Stimulated activated CD8-positive, alpha-beta memory T cell treated with anti-CD3 and anti-CD28 coated beads, Interleukin-15, amount 100 ng/mL, for 4 hours (primary cell): ENCODE measurements at places on chromosomes 3 and 15.

- no peak for DNase-seq
These were observed 73.1 kb upstream of the FEZF2 start for GRCh38 chr3:62446337-62446940.

- no peak for DNase-seq
These were observed 54.5 kb downstream of the ZMAT3 start for GRCh38 chr3:179016979-179017670.

DNA sequence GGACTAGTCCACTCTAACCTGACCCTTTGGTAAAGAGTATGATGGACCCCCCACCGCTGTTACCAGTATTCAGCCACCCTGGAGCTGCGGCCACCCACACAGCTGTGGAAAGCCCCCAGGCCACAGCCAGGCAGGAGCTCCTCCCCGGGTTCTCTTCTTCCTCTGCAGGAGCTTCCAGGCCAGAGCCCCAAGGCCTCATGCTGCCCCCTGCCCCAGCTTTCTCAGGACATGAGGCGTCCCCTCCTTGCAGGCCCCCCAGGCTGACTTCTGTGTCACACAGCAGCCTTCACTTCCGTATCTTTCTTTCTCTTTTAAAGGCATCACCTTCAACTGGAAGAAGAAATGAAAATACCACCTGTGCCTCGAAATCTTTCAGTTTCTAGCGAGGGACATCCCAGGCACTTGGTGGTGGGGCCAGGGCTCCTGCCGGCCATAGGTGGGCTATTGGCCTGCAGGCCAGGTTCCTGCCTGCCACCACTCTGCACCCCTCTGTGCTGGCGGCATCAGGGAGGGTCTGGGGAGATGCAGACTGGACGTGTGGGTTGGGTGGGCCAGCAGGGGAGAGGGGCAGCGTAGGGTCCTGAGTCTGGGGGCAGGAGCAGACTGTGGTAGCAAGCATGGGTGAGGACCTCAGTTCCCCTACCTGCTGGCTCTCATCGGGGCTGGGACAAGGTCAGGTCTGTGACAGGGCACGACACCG, 19.9 kb downstream of the KLF13 start:
- DNase-seq, result no peak

DNA sequence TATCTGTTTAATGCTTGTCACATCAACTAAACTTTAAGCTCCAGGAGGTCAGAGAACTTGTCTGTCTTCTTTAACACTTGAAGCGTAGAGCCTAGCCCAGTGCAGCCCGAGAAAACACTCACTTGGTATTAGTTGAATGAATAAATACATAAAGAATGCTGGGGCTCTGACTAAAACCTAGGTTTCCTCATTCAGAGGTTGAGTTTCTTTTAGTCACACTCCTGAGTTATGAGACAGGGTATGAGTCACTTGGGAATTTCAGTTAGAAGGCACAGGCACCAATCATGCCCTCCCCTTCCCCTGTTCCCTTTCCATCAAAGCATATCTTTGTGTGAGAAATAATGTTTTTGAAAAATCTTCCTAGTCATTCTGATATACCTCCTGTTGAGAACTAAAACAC, 589.8 kb upstream of the DPPA4 start:
- no peak for DNase-seq

GRCh38 chr3:156776031-156776430, 50.1 kb upstream of the LEKR1 start:
- no peak for DNase-seq

- no peak for DNase-seq
These were observed 1.3 kb downstream of the GOLGA8A start for GRCh38 chr15:34436126-34436955.

- no peak for DNase-seq
These were observed 157.7 kb upstream of the BCL6 start for GRCh38 chr3:187902936-187903335.

DNA sequence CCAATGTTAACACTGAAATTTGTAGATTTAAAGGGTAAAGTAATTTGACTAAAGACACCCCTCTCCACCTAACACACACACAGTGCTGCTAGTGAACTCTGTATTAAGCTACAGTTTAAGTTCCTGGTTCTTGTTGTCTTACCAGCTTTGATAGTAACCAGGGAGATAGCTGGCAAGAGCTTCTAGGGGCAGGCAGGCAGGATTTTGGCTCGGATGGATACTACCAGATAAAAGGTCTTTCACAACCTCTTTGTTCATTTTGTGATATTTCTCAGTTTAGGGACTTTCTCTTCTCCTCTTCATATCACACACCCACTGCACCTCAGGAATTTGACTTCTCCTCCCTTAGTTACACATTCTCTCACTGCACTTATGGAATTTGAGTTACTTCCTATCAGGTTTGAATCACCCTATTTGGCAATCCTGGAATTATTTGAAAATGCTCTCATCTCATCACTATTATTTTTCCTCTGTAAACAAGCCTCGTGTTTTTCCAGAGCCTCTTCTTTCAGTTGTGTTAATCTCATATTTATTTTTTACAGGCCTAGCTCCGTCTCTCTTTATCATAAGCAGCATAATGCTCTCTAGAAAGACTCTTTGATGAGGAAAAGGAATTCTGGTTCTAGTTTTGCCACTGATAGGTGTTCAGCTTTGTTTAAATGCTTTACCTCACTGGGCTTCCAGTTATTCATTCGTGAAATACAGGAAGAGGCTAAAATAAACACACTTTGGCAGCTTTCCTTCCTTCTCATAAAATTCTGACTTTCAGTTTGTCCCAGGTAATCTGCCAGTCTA, 23.0 kb upstream of the CLDN1 start:
- DNase-seq, result no peak

DNA sequence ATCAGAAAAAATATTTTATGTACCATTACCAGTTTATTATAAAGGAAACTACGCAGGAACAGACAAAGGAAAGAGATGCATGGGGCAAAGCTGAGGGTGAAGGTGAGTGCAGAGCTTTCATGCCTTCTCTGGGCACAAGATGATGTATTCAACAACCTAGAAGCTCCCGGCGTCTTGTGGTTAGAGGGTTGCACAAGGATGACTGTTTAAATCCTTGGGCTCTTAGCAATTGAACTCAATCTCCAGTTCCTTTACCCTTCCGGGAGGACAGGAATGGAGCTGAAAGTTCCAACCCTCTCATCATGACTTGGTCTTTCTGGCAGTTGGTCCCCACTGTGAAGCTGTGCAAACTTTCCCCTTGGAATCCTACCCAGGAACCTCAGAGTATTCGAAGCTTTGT, 542.0 kb downstream of the EPHA3 start:
- no peak for DNase-seq

DNA sequence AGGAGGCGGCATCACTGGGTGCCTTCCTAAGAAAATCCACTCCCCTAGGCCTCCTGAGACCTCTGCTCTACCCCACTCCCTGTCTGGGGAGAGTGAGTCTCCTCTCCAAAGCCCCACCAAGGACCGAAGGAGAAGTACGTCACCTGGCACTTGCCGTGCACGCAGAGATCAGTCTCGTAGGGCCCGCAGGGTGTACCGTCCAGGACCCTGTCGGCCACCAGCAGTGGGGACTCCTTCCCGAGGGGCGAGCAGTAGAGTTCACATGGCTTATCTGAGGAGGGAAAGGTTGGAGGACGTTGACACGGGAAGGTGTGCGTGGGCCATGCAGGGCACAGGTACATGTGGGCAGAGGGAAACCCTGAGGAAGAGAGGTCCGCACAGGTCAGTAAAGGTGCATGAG, 232.9 kb downstream of the ADAMTS17 start:
- no peak for DNase-seq

- DNase-seq, result no peak
These were observed at the start of gene SMCO1 for GRCh38 chr3:196514913-196515621. SMCO1 (minus strand) TSS chr3:196515346; CDS start chr3:196515209, 137 bp downstream.

DNA sequence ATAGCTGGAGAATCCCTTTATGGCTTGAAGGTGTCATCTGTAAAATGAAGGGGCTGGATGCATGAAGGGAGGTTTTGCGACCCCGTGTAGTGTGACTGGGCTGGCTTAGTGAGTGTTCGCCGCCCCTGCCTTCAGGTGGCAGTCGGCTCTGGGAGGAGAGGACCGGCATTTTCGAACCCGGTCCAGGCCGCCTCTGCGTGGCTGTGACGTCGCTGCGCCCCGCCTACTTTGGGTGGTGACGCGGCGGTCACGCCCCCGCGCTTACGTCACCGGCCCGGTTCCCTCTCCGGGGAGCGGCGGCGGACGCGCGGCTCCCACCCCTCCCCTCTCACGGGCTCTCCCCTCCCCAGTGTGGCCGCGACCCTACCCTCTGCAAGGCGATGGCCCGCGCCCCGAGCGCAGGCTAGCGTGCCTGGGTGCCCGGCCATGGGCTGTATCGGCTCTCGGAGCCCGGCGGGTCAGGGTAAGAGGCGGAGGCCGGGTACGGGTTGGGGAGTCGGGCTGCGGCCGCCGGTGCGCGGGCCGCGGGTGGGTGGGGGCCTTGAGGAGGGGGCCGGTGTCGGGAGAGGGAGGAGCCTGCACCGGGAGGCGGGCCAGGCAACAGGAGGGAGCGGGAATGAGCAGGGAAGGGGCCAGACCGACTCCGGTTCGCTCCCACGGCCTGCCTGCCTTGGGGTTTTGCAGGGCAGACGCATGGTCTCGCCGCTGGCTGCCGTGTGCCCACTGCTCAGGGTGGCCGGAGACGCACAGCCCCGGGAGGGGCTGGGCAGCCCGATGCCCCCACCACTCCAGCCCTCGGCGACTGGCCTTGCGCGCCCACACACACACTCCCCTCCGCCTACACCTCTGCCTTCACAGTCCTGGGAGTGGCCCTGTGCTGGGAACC, 1.5 kb upstream of the FAM131A start:
- DNase-seq, result peak; percentile 75

- no peak for DNase-seq
These were observed 38.6 kb downstream of the SUCNR1 start for GRCh38 chr3:151912028-151912427.

GRCh38 chr15:85149465-85150129, 167.9 kb downstream of the PDE8A start:
- DNase-seq, result no peak

DNA sequence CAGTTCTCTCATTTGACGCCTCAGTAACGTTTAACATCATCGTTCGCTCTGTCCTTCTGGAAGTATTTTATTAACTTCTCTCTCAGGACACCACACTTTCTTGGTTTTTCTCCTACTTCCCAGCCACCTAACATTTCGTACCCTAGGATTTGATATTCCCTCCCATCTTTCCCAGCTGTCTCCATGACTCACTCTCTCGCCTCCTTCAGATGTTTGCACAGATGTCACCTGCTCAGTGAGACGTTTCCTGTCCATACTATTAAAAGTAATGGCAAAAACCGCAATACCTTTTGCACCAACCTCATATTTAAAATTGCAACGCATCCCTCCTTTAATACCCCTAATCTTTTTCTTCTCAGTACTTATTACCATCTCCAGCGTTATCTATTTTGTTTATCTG, 62.1 kb upstream of the SPRED1 start:
- no peak for DNase-seq

GRCh38 chr15:87245592-87245991, 1010.9 kb downstream of the NTRK3 start:
- no peak for DNase-seq

DNA sequence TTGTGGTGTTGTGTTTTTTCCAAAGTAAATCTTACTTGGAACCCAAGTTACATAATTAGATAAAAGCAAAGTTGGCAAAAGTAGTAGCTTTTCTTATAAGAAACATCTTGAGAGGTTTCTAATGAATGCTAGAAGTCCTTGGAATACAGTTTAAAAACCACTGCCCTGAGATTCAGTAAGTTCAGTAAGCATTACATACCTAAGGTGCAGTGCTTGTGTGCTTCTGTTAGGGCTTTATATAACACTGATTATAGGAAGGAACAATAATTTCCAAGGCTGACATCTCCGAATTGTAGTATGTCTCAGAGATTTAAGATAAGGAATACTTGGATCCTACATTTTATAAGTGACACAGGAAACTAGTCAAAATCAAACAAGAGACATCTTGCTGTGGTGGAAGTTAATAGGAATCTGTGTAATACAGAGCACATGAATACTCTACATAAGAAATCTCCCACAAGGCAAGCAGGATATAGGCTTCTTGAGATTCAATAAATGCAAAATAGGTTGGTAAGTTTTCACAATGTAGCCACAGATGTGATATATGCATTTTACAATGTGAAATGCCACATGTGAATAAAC, 268.2 kb downstream of the LSAMP start:
- DNase-seq, result no peak

- no peak for DNase-seq
These were observed 11.9 kb upstream of the PKM start for GRCh38 chr15:72242775-72243370.

GRCh38 chr15:74725845-74726773, 781 bp upstream of the CYP1A1 start:
- peak; percentile 26 for DNase-seq

DNA sequence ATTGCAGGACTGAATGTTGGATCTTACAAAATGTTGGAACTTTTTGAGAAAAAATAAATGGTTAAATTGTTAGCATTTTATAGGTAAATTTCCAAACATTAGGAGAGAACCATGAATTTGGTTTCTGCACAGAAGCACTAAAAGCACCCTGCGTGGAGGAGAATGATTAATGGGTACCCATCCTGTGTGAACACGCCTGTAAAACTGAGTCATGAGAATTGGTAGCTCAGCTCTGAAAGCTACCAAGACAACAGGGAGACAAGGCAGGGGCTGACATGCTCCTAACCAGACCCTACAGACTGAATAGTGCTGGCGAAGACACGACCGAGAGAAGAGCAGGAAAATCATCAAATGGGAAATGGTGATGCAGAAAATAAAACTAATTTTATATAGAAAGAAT, 32.4 kb upstream of the MTMR10 start:
- DNase-seq, result no peak

DNA sequence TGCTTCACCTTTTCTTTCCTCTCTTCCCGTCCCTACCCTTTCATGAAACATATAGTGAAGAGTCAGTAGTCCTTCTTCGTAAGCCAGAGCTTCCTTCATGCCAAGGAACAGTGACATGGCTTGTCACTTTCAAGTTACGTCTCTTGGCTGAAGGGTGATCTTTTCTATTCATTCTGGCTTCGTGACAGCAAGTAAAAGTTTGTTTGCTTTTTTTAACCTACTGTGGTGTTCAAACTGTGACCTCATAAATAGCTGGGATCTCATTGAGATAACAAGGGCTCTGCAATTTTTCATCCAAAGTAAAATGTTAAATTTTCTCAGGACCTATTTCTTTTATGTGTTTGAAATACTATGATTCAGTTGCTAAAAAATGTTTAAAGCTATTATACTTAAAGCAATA, 10.5 kb downstream of the CDIN1 start:
- no peak for DNase-seq

GRCh38 chr3:30084316-30084715, 522.1 kb upstream of the TGFBR2 start:
- no peak for DNase-seq

GRCh38 chr3:186198442-186198841, 89.6 kb upstream of the ETV5 start:
- DNase-seq, result no peak

GRCh38 chr15:64630396-64631107, 144.8 kb downstream of the RBPMS2 start:
- DNase-seq, result no peak
